ENCODE measurements at places on chromosomes 11 and 22. TPM values are rescaled to one million over a fixed set of nuclear protein-coding genes. Genes with fewer than 3 reads are reported as not detected.

WNT11 gene
- 1.4 TPM for polyA plus RNA-seq

DDX17 gene
- polyA plus RNA-seq, result 59.1 TPM

ELFN2 gene
- polyA plus RNA-seq, result 0.04 TPM

OR10D3 gene
- polyA plus RNA-seq, result not detected

MUC2 gene
- not detected for polyA plus RNA-seq

PIK3C2A gene
- 5.5 TPM for polyA plus RNA-seq

ART1 gene
- not detected for polyA plus RNA-seq

IGLL1 gene
- polyA plus RNA-seq, result not detected

CCDC73 gene
- not detected for polyA plus RNA-seq

SLC22A8 gene
- polyA plus RNA-seq, result not detected

SDHD gene
- polyA plus RNA-seq, result 192 TPM

DCHS1 gene
- 0.11 TPM for polyA plus RNA-seq

PRG2 gene
- polyA plus RNA-seq, result not detected

PRR5 gene
- polyA plus RNA-seq, result 168 TPM

ESAM gene
- not detected for polyA plus RNA-seq

TRIM22 gene
- polyA plus RNA-seq, result 166 TPM

HBE1 gene
- polyA plus RNA-seq, result not detected

TBX10 gene
- not detected for polyA plus RNA-seq

ZNRF3 gene
- polyA plus RNA-seq, result 0.28 TPM

GAL3ST3 gene
- not detected for polyA plus RNA-seq

PARVG gene
- polyA plus RNA-seq, result 84.6 TPM

RFPL1 gene
- polyA plus RNA-seq, result not detected

PLA2G3 gene
- polyA plus RNA-seq, result not detected

GAL3ST1 gene
- not detected for polyA plus RNA-seq

MMP10 gene
- polyA plus RNA-seq, result not detected

MEN1 gene
- 36.1 TPM for polyA plus RNA-seq

IL17REL gene
- polyA plus RNA-seq, result not detected

OR4A47 gene
- not detected for polyA plus RNA-seq

NXPE1 gene
- not detected for polyA plus RNA-seq

MTNR1B gene
- polyA plus RNA-seq, result not detected

All from immature natural killer cell (primary cell).